Foreskin keratinocyte (primary cell): ENCODE measurements at places on chromosomes 12 and 14.
A peak's percentile ranks its signal among the peaks of the same experiment; 100 is the strongest.

DNA sequence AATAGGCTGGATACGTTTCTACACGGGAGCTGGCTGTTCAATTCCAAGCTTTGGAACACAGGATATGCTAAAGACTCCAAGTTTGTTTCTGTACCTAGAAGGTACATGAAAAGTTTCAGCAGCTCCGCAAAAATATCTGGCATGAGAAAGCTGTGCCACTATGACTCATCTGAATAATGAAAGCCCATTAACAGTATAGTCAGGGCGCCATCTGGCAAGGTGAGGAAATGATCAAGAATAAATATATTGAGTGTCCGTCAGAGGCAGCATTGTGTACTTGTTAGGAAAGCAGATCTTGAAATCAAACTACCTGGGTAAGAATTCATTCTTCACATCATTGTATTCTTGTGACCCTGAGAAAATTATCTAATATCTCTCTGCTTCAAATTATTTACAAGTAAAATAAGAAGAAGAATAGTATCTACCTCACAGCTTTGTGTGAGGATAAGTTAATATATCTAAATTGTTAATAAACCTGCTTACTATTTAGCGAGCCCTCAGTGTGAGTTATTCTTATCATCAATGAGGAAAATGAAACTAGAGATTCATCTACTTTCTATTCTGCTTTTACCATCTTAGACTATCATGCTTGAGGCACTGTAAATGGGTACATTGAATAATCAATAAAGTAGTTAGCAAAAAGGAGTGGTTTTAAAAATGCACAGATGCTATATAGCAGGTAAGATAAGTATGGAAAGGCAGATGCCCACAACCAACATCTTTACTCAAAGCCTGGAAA, 53.5 kb downstream of the FSCB start:
- DNase-seq, result peak; percentile 14

DNA sequence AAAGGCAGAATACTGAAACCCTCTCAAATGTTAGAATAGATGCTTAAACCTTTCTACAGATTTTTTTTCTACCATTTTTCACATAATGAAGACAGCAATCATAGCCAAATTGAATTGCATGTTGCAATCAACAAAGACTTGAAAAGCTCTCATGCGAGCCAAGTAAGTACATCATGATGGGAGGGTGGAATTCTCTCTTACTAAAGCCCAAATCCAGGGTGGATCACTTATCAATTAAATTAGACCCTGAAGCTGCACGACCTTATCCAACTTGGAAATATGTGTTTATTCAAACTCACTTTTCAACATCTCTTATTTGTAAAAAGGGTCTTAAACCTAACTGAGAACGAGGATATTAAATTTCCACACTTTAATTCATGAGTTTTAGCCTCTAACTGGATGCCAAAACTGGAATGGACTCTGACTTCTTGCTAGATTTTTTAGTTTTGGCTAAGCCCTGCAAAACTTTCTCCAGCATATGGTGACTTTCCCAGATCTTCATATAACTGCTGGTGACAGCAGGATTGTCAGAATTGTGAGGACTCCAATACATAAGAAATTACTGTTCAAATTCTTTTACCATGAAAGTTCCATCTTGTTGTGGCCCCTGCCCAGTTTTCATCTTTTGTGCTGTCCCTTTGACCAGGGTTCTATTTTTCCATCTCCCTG, 53.6 kb downstream of the HECTD4 start:
- DNase-seq, result no peak

GRCh38 chr14:93156693-93157369, 27.9 kb downstream of the MOAP1 start:
- DNase-seq, result no peak

DNA sequence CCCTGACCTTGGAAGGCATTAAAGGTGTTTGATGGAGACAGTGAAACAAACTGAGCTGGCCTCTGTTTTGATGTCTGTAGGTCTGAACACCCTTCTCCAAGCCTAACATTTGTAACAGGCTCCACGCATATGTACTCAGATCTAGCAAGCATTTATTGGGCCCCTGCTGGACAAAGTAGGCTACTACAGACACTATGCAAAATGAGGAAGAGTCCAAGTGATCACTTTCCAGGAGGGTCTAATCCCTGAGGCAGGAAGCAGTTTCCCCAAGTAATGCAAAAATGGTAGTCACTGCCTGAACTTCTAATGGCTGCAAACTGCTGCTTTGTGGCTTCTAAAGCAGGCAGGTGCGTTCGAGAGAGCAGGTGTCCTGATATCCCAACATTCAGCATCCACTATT, 405.8 kb downstream of the MED13L start:
- DNase-seq, result no peak

DNA sequence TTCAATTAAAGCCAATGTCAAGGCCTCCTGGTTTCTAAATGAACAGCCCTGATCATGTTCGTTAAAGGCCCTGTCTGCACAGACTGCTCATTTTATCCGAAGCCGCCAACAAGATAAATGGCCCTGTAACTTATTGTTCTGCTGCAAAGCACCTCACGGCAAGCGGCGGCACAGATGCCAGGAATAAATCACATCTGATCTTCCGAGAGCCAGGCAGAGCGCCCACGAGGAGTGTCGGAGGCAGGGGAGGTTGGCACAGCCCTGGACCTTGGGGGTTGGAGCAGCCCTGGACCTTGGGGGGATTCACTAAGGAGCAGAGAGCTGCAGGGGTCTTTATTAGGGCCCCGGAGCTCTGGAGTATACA, 110.5 kb downstream of the SCARB1 start:
- no peak for DNase-seq

DNA sequence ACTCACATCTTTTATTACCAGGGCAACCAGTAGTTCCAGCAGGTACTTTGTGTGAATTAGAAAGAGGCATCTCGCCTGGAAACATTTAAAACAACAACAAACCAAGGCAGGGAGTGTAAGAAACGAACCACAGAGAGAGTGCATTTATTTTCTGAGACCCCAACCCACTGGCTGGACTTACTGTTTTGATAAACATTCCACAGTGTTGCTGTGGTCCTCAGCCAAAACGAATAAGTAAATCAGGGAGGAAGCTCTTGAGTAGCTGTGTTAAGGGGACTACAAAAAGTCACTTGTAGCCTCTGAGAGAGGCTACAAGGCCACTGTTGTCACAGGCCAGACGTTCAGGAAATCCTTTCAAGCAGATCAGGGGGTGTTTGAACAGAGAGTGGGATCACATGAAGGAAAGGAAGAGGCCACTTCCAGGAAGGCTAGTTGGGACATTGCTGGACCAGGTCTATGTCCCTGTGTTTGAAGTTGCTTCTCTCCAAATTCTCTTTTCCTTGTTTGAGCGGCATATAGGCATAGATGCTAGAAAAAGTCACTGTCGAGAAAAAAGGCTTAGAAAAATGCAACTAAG, 33.8 kb downstream of the DMAC2L start:
- DNase-seq, result no peak
